Mesendoderm (in vitro differentiated cells): ENCODE measurements at places on chromosomes 2 and 18.

DNA sequence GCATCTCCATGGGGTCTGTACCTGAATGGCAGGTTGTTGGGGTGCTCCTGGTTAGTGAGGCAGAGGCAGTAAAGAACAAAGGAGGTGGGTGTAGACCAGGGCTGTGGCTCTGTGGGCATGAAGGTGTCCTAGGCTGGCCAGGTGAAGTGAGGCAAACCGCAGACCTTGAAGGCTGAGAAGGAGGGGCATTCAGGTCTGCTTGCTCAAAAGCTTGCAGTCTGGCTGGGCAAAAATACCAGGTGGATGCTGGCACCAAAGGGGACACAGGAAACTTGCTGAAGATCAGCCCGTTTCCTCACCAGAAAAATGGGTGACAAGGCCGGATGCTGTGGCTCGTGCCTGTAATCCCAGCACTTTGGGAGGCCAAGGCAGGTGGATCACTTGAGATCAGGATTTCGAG is 6.7 kb upstream of the B3GNT2 start:
- DNase-seq = no peak

DNA sequence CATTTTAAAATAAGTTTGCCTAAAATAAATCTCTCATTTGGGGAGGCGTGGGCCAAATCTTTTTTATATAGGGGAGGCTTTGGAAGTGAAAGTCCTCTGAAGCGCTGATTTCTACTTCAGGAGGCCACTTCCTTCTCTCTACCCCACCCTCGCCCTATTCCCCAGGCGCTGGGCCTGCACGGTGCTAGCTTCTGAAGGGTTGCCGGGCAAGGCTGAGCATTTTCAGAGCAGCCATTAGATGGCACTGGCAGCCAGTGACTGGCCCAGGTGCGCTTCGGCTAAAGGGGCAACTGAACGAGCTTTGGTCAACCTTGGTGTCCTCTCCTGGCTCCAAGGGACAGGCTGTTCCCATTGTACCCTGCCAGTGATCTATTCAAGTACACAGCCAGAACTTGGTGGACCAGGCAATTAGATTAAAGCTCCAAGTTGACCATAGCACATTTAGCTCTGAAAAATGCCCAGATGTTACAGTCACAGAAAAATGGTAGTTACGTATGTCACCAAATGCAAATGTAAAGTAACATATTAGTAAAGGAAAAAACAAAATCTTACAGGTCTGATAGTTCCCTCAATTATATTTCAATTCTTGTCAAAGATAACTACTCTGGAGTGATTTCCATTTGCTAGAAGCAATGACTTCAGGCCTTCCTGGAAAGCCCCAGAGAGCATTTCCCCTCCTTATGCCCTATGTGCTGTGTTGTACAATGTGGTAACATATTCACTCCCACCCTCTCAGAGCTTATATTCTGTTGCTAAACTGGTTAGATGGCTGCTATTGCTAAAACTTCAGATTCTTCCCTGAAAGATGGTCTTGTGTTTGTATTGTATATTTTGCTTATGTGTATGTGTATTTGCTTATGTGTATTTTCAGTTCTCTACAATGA is 2.1 kb downstream of the POMC start:
- peak; percentile 76 for DNase-seq

DNA sequence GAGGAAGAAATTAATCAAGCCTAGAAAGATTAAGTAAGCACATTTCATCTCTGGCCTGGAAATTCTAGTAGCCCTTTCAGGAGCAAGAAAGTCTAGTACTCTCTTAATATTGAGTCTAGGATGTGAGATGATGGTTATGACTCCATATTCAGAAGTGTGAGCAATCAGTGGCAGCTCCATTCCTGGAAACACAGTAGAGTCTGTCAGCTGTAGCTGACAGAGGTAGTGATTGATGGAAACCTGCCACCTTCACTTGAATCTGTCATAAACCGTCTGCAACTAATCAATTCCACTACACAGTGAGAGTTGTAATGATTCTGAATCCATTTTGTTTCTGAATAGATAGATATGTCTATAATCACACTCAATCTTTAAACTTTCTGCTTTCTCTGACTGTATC is 635.1 kb downstream of the IRS1 start:
- no peak for DNase-seq

DNA sequence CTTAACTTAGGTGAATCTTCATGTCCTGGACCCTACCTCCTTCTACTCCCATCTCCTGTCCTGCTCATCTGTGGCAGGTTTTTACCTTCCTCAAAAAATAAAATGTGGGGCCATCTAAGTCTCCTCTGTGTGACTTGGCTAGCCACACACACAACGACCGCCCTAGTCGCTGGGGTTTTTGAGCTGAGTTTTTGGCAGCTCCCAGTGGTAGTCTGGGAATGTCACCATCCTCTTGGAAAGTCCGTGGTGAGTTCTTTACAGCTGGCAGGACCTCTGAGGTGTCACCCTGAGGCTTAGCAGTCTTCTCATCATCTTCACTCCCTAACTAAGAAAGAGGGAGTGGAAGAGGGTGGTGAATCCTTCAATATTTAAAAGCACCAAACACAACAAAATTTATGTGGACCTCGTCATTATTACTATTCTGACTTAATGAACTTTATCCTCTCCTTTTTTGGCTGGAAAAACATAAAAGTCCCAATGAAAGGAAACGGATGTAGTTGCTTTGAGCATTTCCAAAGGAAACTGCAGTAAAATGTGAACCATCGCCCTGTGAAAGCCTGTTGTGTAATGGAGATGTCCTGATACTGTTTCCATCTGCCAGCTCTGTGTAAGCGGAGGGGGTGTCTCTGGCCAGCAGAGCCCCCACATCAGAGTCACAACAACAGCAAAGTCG is 78.6 kb downstream of the VAPA start:
- DNase-seq = no peak

- DNase-seq = no peak
These were observed 541.5 kb downstream of the LRP1B start for GRCh38 chr2:141589314-141589713.

DNA sequence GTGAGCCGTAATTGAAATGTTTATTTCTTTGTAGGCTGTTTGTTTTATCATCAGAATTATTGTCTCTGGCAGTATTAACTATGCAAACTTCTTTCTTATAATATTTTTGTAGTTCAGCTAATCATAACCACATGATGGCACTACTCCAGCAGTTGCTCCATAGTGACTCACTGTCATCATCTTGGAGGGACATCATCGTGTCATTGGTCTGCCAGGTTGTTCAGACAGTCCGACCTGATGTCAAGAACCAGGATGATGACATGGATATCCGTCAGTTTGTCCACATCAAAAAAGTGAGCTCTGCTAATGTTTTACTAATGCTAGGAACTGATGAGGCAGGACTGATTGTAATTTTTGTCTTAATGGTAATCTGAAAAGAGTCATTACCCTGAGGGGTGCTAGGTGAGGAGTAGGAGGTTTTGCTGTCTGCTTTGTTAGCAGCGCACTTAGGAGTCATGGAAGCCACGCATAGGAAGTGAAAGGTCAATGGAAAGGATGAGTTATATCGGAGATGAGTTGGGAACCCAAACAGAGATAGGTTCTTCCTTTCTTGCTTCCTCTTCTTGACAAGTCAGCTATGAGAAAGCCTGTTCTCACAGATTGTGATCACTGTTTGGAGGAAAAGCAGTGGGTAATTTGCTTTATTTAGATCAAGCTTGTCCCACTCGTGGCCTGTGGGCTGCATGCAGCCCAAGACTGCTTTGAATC is 49.2 kb downstream of the PIKFYVE start:
- no peak for DNase-seq

DNA sequence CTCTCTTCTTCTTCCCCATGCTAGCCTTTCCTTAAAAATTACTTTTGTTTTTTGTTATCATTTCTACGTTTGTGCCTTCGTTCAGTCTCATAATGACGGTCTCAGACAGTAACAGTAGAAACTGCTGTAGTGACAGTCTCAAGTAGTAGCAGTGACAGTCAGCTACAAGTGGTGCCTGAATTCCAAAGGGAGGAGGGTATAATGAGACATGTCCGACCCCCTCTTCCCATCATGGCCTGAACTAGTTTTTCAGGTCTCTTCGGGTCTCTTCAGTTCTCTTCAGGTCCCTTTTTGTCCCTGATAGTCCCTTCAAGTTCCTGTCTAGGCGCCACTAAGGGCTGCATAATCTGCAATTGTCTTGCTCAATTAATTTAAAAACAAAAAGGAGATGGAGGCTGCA is 12.6 kb downstream of the TMEM131 start:
- DNase-seq = peak; percentile 55

DNA sequence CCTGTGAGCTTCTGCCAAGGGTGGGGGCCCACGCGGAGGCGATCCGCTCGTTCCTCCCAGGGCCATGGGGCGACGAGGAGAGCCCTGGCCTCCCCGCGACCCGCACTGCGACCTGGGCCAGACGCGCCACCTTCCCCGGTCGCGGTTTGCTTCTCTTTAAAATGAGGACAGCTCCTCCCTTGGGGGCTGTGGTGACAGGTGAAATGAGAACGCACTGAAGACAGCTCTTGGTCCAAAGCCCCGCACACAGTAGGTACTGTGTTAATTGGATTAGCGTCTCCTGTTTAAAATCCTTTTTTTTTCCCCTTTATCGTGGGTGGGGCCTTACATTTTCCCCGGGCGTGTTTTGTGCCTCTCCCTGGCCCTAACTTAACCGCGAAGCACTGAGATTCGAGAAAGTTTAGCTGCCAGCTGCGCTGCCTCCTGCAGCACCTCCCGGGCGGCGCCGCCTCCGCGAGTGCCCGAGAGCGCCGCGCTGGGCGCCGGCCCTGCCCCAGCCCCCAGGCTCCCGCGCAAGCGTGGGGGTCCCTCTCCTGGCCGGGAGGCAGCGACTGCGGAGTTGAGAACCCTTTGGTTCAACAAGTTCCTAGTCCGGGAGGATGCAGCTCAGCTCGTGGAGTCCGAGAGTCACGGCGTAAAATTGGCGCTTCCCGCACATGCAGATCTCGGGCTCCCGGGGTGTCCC is 1.1 kb downstream of the HPCAL1 start:
- DNase-seq = no peak

DNA sequence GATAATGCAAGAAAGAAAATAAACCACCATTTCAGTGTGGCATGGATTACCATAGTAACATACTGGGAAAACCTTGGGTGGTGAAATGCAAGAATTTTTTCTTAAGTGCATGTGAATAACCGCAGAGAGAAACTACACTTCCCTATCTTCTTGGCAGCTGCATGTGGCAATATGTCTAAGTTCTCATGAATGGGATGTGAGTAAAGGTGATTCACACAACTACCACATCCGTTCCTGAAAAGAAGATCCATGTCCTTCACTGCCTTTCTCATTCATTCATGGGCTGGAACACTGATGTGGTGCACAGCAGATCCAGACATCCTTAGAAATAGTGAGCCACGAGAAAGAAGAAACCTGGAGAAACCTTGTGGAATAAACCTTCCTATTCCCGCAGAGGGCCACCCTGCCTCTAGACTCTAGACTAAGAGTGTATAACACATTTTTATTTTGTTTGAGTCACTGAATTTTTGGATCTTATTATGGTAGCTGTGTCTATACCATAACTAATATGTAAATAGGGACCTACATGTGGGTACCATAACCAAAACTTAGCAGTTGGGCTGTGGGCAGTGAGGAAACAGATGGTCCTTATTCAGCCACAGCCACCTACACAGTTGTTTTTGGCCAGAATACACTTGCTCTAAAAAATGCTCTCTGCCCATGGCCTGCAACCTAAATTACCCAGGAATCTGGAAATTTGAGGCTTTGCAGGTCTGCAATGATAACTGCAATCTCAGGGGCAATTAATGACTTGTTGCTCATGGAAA is 573.3 kb downstream of the LRP1B start:
- no peak for DNase-seq

- no peak for DNase-seq
These were observed 24.0 kb downstream of the NOP58 start for GRCh38 chr2:202289394-202290204.

- DNase-seq = peak; percentile 75
These were observed 364.4 kb upstream of the CYRIA start for GRCh38 chr2:17030047-17030446.

- peak; percentile 55 for DNase-seq
These were observed 1.9 kb upstream of the CABYR start for GRCh38 chr18:24136967-24137373.
